ENCODE measurements at places on chromosomes 5 and 9.

GRCh38 chr5:160938532-160938931, 86.5 kb upstream of the ATP10B start:
- peak; percentile 49 for DNase-seq

- no peak for DNase-seq
Observed at GRCh38 chr9:87740209-87740608, 14.3 kb downstream of the CTSL start.

- DNase-seq, result peak; percentile 83
Observed at GRCh38 chr9:127825319-127826051, 22.8 kb downstream of the FPGS start.

- no peak for DNase-seq
Observed at GRCh38 chr5:67549296-67549618, 352.7 kb upstream of the CD180 start.

Measured in thyroid gland (tissue), 4 donors.